ENCODE measurements at places on chromosomes 13 and 19. TPM values are rescaled to one million over a fixed set of nuclear protein-coding genes. Genes with fewer than 3 reads are reported as not detected.

DNA sequence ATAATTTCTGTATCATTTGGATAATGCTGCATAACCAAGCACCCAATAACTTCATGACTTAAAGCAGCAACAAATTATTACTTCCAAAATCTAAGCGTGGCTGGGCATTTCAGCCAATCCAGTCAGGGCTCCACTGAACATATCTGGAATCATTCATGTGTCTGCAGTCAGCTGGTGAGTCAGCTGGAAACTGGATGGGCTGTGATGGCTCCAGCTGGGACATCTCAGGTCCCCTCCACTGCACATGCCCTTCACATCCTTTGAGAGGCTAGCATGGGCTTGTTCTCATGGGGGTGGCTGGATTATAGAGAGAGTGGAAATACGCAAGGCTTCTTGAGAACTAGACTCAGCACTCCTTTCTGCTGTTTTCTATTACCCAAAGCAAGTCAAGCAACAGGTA, 961.9 kb downstream of the DIAPH3 start:
- H3K27me3 ChIP-seq, result no peaks in the 10 kb centered on the region
- no peak for DNase-seq
- no peak overlapping the region for H3K27ac ChIP-seq
- no peaks in the 10 kb centered on the region for H3K4me1 ChIP-seq
- no peak overlapping the region for H3K4me3 ChIP-seq

GRCh38 chr13:45015300-45015699, 26.0 kb downstream of the GPALPP1 start:
- no peaks in the 10 kb centered on the region for H3K4me1 ChIP-seq
- peaks cover 3% of the 10 kb centered on the region for H3K36me3 ChIP-seq
- DNase-seq, result no peak
- H3K27me3 ChIP-seq, result no peaks in the 10 kb centered on the region
- no peak overlapping the region for H3K27ac ChIP-seq
- H3K4me3 ChIP-seq, result no peak overlapping the region

The FFAR2 gene
- total RNA-seq, result 1.2 TPM

GRCh38 chr13:55705971-55706370, 1434.7 kb upstream of the PRR20A start:
- no peak overlapping the region for H3K4me3 ChIP-seq
- no peak for DNase-seq
- no peaks in the 10 kb centered on the region for H3K27me3 ChIP-seq
- no peak overlapping the region for H3K27ac ChIP-seq
- no peaks in the 10 kb centered on the region for H3K4me1 ChIP-seq

The NAPSA gene
- total RNA-seq, result 1.5 TPM

DNA sequence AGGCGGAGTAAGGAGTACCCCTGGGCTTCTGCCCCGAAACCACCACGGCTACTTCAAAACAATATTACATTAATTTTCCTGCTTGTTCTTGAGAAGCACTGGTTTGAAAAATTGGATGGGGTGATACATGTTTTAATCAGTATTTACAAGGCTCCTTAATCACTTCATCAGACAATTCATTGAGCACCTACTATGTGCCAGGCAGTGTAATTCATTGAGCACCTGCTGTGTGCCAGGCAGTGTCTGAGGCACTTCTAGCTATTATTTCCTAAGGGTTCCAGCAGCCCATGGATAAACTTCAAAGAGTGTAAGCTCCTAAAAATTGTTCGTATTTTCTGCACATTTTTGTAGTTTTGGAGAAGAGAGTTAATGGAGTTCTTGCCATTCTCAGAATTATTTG, 1.6 kb upstream of the GAS6 start:
- H3K36me3 ChIP-seq, result no peaks in the 10 kb centered on the region
- H3K27me3 ChIP-seq, result no peaks in the 10 kb centered on the region
- H3K4me3 ChIP-seq, result no peak overlapping the region
- DNase-seq, result no peak

The PRKCSH gene
- total RNA-seq, result 207 TPM

All from aorta (tissue), 5 donors.